Stimulated activated naive CD8-positive, alpha-beta T cell treated with anti-CD3 and anti-CD28 coated beads, Interleukin-15, Interleukin-2, amounts not matched to agents 100 U/mL and 50 U/mL, for 24 hours (primary cell): ENCODE measurements at places on chromosomes 3 and 15.

GRCh38 chr3:122456074-122456473 lies 40.2 kb upstream of the WDR5B start:
- no peak for DNase-seq

- DNase-seq: no peak
Observed at GRCh38 chr15:40006003-40006402, 33.0 kb downstream of the SRP14 start.

DNA sequence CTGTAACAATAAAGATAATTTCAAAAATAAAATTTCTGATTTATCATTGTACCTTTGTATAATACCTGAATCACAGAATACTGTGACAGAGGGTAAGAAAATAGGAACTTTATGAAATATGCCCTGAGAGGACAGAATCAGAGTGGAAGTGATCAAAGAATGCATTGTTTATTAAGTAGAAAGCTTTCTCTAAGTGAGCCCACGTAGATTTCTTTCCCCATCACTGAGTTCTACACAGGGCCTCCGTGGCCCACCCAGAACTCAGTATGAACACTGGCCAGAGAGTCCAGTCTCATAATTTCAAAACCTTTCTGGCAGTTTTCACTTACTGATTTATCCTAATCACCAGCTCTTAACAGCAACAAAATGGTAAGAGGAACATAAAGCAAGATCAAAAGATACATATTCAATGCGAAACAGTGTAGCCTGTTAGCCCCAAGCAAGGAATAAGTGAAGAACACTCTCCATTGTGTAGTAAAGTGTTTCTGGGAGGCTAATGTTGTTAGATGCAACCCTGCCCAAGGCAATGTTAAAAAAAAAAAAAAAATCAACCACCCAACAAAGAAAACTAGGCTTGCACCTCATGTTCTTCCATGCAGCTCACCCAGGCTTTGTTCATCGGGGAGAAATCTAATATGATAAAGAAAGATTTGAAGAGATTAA lies 341.3 kb downstream of the LSAMP start:
- DNase-seq: no peak

GRCh38 chr3:169668957-169669741 lies 5.6 kb upstream of the MECOM start:
- peak; percentile 64 for DNase-seq

GRCh38 chr3:134038716-134039115 lies 9.0 kb upstream of the SLCO2A1 start:
- DNase-seq: no peak

GRCh38 chr3:195181741-195182469 lies 89.1 kb downstream of the XXYLT1 start:
- DNase-seq: no peak

DNA sequence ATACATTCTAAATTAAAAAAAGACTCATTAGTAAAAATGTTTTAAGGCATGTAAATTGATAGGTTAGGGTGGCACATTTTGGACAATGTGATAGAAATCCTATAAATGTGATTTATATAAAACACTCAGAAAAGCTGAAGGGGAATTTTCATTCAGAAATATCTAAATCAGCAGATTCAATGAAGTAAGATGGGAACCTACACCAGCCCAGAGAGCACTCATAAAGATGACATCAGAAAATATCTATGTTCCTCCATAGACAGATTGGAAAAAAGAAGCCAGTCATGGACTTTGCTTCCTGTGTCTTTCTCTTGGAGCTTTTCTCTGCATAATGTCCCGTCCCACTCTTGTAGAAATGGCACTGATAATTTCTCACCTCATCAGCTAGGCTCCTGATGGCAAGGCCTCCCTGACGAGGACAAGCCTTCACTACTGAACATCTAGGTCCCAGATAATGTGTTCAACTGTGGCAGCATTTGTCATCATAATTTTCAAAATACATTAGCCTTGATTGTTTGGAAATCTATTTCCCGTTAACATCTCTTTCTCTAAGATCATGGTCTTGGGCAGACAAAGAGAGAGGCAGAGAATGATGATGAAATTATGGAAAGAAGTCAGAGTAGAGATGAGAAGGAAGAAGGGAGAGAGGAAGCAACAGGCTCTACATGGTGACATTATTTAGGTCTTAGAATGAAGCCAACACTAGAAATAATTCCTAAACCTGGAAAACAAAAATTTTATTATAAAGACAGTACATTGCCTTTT lies 354.4 kb downstream of the NTRK3 start:
- DNase-seq: no peak

DNA sequence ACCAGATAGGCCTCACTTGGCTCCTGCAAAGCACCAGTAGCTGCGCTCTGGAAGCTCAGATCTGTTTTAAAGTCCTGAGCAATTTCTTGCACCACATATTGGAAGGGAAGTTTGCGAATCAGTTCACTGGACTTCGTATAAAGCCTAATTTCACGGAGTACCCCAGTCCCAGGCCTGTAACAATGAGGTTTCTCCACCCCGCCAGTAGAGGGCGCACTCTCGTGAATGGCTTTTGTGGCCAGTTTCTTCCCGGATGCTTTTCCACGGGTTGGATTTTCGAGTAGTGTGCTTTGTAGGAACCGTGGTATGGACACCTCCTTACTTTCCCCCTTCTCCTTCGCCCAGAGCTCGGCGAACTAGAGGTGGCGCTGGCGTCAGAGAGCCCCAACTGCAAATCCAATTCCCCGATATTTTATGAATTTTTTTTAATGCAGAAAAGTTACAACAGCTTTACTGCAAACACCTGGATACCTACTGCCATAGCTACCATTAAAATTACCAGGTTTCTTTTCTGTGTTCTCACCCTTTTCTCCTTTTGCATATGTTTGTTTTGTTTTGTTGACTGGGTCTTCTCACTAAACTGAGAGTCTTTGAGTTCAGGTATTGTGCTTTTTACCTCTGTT lies 13.3 kb downstream of the RARB start:
- DNase-seq: peak; percentile 40

GRCh38 chr3:142224482-142225072 lies 808 bp downstream of the GK5 start:
- DNase-seq: no peak

DNA sequence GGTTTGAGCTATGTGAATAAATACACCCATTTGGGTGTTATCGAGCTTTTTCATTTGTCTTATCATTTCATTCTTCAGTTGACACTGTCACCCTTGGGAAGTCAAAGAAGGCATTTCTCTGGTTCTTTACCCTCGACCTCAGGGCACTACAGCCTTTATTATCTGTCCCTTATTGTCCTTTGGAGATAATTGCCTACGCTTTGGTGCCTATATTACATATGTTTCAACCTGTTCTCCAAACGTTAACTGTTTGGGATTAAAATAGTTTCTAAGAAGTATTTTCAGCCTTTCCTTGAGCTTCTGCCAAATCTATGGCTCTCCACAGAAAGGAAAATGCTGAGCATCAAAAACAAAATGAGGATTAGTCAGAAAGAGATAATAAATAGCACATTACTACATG lies 395.4 kb upstream of the ADAMTS9 start:
- no peak for DNase-seq

DNA sequence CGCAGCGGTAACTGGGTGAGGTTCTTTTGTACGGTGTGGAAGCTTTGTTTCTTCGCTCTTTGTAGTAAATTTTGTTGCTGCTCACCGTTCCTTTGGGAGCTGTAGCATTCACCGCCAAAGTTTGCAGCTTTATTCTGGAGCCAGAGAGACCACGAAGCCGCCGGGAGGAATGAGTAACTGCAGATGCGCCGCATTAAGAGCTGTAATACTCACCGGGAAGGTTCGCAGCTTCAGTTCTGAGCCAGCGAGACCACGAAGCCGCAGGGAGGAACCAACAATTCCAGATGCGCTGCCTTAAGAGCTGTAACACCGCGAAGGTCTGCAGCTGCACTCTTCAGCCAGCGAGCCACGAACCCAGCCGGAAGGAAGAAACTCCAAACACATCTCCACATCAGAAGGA lies 56.0 kb upstream of the DYNC1LI1 start:
- no peak for DNase-seq
